ENCODE measurements at places on chromosomes 16 and 17. TPM values are rescaled to one million over a fixed set of nuclear protein-coding genes. Genes with fewer than 3 reads are reported as not detected.

Gene KRT25
- total RNA-seq: not detected

Gene PRAC1
- not detected for total RNA-seq

Gene TERB1
- total RNA-seq: not detected

Gene GLIS2
- total RNA-seq: 1.6 TPM

Gene PVALEF
- not detected for total RNA-seq

Gene KRTAP1-5
- not detected for total RNA-seq

Gene CHAD
- 9.6 TPM for total RNA-seq

Gene GH2
- not detected for total RNA-seq

Gene KRTAP17-1
- total RNA-seq: not detected

Gene MLKL
- 17.8 TPM for total RNA-seq

Gene RAMP2
- total RNA-seq: 2.3 TPM

Gene KRT9
- not detected for total RNA-seq

Gene TMEM92
- 0.83 TPM for total RNA-seq

Gene OTOA
- not detected for total RNA-seq

Gene LGALS9B
- 6.6 TPM for total RNA-seq
